Lower lobe of right lung (tissue), 2 donors: ENCODE measurements at places on chromosomes 7 and 10.

- DNase-seq, result no peak
Observed at GRCh38 chr10:5575144-5575481, 50.4 kb downstream of the CALML3 start.

DNA sequence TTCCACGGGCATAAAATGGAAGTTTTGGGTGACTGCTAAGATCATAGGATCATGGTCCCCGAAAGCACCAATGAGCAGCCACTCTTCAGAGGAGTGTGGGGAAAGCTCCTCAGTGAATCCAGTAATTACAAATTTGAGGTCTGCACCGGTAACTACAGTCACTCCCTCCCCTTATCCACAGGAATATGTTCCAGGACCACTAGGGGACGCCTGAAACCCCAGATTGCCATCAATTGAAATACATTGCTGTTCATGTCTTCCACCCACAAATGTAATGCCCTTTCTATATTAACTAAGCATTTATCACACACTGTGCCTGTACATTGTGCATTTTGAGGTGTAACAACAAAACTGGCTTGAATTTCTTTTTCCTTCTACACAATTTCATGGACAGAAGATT is 447.9 kb upstream of the PFKP start:
- no peak for DNase-seq

DNA sequence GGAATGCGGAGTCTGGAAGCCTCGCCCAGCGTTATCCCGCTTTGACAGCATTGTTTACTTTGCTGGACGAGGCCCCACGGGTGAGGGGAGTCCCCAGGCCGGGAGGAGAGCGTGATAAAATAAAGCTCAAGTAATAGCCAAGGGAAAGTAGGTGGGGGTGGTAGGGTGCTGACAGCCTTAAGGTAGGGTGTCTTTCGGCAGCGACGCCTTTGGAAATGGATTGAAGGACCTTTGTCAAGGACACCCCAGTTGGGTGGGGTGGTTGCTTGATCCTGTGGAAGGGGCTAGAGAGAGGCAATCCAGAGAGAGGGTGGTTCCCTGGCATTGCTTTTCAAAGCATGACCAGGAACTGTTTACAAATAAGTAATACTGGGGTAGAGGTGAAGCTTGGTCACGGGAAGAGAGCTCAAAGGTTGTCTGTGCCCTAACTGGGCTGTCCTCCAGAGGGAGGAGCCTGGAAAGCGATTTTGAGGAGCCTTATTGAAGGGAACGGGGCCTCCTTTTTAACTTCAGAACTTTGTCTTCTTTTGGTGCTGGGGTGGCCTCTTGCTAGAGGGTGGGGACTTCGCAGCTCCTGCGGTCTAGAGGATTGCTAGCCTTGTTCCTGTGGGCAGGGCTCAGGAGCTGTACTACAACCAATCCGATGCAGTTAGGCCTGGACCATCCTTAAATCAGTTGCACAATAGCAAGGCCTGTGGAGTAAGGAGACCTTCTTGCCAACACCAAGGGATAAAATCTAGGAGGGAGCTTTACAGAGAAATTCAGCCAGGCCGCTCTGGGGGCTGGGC is 1.3 kb downstream of the EIF4EBP2 start:
- DNase-seq, result peak; percentile 82

DNA sequence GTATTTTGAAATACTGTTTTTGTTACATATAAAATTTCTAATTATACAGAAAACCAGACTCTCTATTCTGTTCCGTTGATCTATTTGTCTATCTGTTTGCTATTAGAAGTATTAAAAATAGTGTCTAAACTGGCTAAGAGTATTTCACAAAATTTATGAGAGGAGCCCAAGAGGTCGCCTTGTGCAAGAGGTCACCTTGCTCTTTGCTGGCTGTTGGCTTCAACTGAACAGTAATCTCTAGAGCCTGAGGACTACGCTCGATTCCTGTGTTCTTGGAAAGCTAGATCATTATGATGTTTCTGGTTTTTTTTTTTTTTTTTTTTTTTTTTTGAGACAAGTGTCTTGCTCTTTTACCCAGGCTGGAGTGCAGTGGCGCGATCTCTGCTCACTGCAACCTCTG is 428.6 kb downstream of the LRMDA start:
- DNase-seq, result no peak

GRCh38 chr7:5354460-5355232 is 69.0 kb downstream of the TNRC18 start:
- DNase-seq, result no peak

DNA sequence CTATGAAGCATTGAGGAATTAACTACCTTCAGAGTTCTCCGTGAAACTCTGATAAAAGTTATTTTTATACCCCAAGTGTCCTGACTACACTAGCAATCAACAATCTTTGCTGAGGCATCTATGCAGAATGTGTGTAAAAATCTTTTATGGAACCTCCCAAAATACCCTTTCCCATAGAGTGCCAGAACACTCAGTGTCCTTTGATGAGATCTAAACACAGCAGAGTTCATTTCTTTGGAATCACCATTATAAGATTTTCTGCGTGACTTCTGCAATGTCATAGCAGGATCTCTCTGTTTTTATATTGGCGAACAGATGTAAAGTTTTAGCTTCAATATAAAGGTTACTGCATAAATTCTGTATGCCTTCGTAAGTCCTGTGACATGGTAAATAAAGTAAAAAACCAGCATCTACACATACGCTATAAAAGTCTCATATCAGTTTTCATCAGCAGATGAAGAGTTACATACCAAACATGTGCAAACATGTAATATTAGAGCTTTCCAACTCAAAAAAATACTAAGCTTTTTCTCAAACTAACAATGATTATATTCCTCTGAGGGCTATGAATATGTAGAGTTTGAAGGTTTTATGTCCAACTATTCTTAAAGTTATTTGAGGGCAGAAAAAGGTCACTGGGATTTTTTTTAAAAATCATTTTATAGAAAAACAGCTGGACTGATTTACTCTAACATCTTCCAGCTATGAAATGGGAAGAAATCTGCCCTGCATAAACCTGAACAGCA is 67.2 kb downstream of the SKIDA1 start:
- DNase-seq, result no peak

DNA sequence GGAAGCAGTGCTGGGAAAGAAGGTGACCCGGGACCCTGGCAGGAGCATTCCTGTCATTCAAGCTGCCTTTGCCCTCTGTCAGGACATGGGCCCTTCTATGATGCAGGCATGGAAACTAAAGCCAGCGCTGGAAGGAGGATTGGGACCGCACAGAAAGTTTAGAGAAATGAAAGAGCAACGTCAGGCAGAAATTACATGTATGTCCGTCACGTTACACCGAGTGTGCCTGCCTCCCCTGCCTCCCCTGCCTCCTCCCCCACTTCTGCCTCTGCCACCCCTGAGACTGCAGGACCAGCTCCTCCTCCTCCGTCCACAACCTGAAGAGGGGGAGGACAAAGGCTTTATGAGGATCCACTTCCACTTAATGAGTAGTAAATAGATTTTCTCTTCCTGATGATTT is 13.9 kb upstream of the PWWP2B start:
- DNase-seq, result no peak

GRCh38 chr7:1274121-1274875 is 41.6 kb downstream of the UNCX start:
- peak; percentile 34 for DNase-seq

DNA sequence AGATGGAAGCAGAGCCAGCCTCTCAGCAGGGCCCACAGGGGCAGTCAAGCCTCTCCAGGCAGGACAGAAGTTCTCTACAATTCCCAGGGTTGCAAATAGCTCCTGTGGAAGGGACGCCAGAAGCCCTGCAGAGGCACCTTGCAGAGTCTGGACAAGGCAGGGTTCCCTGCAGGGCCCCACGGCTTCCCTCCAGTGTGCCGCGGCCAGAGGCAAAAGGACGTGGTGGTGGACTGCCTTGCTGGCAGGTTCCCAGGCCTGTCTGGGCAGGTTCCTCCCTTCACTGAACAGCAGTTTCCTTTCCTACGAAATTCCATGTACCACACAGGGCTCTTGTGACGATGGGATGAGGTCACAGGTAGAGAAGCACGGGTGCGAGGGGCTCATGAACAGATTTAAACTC is 25.1 kb downstream of the UPP1 start:
- no peak for DNase-seq

- DNase-seq, result no peak
Observed at GRCh38 chr7:116433246-116433645, 66.3 kb upstream of the CAV2 start.

GRCh38 chr10:35770817-35771355 is 128.8 kb upstream of the FZD8 start:
- no peak for DNase-seq

- no peak for DNase-seq
Observed at GRCh38 chr7:94231305-94231704, 163.4 kb upstream of the COL1A2 start.

DNA sequence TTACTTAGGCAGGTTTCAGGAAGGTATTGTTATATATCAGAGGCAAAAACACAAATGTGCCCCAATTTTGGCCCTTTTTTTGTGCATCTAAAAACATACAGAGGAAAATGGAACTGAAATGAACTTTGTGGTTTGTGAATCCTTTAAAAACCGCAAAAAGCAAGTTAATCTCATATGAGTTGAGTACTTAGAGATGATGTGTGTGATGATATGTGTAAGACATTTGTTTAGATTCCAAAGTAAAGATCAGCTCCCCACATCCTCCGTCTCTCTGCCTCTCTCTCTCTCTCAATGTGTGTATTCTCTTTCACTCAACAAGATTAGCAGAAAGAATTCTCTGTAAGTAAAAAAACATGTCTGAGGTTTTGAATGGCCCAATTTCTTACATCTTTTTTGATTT is 201.9 kb downstream of the MALRD1 start:
- DNase-seq, result no peak

DNA sequence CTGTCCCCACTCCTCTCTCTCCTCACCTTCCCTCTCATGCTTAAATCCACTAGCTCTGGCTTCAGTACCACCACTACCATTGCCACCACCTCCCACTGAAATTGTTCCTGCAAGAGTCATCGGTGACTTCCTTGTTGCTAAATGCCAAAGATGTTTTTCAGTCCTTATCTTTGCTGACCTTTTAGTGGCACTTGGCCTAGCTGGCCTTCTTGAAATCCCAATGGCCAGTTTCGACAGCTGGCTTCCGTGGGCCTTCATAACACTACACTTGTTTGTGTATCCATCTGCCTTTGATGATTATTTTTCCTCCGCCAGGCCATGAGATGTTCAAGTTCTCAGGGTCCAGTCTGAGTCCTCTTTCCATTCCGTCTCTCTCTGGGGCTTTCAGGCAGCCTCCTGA is 118.2 kb upstream of the NANOS1 start:
- no peak for DNase-seq

GRCh38 chr7:7554021-7554432 is 12.7 kb upstream of the MIOS start:
- no peak for DNase-seq

- DNase-seq, result peak; percentile 66
Observed at GRCh38 chr7:5477723-5478531, 54.3 kb upstream of the TNRC18 start.

GRCh38 chr10:62647375-62648092 is 157.0 kb upstream of the ADO start:
- no peak for DNase-seq

DNA sequence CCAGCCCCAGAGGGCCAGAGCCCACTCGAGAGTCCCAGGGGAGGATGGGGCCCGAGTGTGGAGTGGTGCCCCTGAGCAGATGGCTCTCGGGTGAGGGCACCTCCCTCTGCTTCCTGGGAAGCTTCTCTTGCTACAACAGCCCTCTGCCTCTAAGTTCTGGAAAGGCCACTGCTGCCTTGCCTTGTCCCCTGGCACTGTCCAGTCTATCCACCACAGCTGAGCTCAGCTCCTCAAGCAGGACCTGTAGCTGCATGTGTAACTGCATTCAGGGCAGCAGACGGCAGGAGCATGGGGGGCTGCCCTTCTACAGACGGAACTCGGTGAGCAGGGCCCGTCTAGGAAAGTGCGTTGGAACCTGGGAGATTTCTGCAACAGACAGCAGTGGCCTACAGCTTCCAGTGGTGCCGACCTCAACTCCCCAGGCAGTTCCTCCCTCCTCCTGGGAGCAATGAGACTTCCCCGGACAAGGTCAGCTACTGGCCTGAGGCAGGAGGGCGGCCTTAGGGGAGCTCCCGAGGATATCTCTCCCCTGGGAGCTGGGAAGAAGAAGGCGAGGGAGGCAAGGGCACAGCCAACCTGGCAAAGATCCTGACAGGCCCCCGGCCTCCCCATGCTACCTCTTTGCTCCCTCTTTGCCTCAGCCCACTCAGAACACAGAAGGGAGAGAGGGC is 88.5 kb downstream of the DLG5 start:
- DNase-seq, result no peak

DNA sequence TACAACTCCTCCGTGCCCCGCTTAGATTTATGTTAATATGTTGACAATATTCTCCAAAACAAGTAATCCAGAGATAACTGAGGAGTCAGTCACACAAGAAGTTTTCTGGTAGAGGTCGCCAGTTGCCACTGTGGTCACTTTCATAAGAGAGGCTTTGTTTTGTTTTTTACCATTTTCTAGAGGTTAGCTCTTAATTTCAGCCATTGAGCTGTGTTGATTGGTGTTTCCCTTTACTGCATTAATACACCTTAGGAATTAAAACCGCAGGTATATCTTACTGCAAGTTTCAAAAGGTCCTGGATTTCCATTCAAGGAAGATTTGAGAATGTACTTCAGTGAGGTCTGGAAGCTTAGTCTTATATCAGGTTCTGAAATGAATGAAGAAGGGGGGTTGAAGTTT is 3.5 kb downstream of the BMI1 start:
- no peak for DNase-seq

GRCh38 chr10:60762554-60762953 is 15.7 kb upstream of the CDK1 start:
- no peak for DNase-seq

DNA sequence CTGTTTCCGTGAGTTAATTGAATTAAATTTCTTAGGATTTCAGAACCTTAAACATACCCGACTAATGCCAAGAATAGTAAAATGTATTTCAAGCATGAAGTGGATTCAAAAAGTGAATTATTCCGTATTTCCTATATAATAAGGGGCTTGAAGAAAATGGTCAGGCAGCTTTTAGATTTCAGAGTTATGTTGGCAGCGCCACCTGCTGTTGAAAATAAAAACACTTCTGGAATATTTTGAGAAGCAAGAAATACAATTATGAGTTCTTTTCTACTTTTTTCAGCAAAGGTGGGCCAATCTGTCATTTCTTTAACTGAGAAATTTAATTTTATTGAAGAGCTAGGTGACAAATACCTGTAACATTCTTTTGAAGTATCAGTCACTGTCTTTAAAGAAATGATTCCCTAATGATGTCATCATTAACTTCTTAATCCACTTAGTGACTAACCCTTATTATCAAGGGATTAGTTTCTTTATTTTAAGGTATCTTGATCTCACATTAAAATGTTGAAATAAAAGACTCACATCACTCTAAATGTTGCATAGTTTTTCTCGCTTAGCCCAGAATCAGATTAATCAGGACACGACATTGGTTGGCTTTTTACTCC is 36.6 kb upstream of the AGR3 start:
- DNase-seq, result no peak

DNA sequence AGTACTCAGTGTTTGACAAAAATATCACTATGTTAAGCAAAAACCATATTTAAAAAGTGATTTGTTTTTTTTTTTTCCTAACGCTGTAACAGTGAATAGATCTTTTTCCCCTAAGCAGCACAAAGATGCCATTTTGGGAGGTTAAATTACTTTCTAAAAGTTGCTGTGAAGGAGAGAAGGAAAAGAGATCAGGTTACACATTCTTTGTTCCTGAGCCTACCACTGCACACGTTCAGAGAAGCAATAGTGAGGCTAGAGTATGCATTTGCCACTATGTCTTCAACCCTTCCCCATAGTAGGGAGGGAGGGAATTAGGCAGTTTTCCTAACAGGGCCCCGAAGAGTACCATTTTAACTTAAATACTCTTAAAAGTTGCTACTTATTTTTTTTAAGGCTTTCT is 38.9 kb downstream of the BMPR1A start:
- DNase-seq, result no peak

- no peak for DNase-seq
Observed at GRCh38 chr7:120841608-120842007, 16.3 kb downstream of the TSPAN12 start.
